Stimulated activated CD4-positive, alpha-beta T cell treated with anti-CD3 and anti-CD28 coated beads, Interleukin-4, amount 100 ng/mL, for 24 hours (primary cell): ENCODE measurements at places on chromosomes 13 and 19.

DNA sequence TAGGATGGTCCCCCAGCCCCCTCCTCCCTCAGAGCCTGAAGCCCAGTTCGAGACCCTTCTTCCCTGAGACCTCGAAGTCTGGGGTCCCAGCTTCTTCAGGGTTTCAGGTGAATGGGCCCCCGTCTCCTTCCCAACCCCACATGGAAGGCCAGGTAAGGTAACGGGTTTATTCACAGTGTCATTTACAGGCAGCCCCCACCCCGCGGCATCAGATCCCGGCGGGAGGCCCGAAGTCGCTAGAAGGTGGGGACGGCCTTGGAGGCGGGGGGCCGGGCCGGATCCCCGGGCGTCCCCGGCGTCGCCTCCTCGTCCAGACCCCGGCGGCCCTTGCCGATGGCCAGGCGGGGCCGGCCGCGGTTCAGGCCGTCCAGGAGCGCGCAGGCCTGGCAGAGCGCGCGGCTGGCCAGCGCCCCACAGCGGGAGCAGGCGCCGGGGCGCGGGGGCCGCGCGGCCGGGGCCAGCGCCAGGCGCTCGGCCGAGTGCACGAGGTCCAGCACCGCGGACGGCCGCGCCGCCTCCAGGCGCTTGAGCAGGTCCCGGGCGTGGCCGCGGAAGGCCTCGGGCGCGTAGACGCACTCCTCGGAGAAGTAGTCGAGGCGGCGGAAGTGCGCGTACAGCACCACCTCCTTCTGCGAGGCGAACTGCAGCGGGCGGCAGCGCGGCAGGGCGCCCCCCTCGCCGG lies 9.7 kb downstream of the CTU1 start:
- peak; percentile 24 for DNase-seq

GRCh38 chr19:50358483-50359327 lies 6.7 kb downstream of the NAPSA start:
- DNase-seq = peak; percentile 76

GRCh38 chr13:90105276-90105675 lies 1242.2 kb upstream of the MIR17HG start:
- no peak for DNase-seq

GRCh38 chr19:55189403-55189835 lies 9.3 kb upstream of the SYT5 start:
- DNase-seq = no peak

DNA sequence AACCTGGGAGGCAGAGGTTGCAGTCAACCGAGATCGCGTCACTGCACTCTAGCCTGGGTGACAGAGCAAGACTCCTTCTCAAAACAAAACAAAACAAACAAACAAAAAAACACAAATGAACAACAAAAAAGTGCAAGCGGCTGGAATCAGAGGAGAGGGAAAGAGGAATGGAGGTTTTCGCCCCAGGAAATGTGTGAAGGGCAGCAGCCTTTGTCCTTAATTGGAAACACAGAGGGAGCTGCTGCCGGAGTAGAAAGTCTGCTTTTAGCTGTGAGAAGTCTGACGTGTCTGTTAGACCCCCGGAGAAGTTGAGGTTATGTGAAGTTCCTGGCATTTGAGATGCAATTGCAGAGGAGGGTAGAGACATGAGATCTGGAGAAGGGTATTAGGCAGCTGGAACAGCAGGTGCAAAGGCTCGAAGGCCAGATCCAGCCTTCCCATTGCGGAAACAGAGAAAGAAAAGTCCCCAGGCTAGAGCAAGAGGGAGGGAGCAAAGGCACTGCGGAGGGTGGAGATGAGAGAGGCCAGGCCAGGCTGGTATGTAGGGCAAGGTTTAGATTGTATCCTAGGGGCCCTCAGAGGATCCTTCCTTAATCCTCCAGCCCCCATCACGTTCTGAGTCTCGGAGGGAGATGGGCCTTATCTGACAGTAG lies 473 bp downstream of the TMIGD2 start:
- no peak for DNase-seq

DNA sequence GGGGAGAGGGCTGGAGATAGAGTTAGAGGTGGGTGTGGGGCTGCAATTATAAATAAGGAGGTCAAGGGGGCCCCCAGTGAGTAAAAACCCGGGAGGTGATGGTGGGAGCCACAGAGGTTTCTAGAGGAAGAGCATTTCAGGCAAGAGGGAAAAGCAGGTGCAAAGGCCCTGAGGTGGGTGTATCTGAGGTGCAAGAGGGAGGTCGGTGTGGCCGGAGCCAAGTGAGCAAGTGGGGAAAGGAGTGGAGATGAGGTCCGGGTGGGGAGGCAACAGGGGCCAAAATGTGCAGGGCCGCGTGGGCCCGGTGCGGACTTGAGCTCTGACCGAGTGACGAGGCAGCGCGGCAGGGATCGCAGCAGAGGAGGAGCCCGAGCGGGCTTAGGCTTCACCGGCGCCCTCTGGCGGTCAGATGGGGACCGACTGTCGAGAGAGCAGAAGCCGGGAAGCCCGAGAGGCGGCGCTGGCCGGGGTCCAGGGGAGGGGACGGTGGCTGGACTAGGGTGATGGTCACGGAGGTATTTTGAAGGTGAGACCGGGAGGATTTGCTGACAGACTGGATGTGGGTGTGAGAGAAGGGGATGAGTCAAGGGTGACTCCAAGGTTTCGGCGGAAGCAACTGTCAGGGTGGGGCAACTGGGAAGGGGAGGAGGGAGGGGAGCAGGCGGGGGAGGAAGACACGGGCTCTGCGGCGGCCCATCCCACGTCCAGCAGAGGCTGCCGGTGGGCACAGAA lies 17.7 kb upstream of the SPACA4 start:
- DNase-seq = peak; percentile 87

DNA sequence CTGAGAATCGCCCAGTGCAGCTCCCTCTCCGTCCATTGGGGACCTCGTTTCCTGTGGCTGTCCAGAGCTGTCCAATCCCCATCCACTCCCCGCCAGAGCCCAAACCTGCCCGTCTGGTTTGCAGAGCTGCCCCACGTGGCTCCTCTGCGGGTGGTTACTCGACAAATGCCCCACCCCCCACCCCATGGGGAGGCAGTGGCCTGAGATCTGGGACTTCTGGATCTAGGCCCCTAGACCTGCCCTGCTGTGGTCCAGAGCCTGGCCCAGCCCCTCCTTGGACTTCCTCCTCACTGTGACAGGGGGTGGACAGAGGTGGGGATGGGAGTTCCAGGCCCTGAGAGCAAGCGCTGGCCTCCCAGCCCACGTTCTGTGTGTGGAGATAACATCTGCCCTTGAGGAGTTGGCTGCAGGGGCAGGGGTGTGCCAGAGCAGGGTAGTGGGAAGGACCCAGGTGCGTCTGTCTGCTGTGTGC lies 29.1 kb downstream of the PAK4 start:
- no peak for DNase-seq

GRCh38 chr19:39942366-39942730 lies 7.9 kb upstream of the FCGBP start:
- no peak for DNase-seq

DNA sequence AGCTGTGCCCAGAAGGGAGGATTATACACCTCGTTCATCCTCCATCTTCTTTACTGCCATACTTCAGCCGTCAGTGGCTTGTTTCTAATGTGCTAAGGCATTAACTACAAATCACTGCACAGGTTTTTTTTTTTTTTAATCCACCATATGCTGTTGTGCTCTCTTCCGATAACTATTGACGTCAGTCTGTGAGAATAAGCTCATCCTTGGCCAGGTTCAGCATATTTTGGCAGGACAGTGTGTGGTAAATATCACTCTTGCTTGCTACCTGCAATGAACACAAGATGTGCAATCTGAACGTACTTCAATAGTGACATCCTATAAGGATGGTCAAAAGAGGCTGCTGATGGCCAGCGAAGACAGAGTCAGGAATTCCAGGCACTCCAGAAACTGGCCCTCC lies 2030.7 kb upstream of the PCDH20 start:
- DNase-seq = no peak

- DNase-seq = no peak
Measured at GRCh38 chr13:44160591-44161191, 212.9 kb upstream of the SERP2 start.

DNA sequence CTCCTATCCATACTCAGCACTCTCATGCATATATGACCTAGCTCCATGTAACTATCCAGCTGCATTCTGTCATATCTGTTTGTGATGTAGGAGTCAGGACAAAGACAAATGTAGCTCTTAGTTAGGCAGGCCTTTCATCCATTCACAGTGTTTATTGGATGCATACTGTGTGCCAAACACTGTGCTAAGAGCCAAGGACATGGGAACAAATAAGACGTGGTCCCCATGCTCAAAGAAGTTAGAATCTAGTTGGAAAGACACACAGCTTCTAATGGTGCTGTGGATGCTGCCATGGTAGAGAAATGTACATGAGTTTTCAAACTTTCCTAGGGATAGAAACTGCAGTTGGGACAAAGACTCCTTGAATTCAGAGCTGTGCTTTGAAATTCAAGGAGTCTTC lies 31.7 kb upstream of the IL17D start:
- DNase-seq = no peak
